ENCODE measurements at places on chromosomes 4 and X. TPM values are rescaled to one million over a fixed set of nuclear protein-coding genes. Genes with fewer than 3 reads are reported as not detected.

The MGARP gene
- total RNA-seq: 0.25 TPM

The NPY2R gene
- 0.54 TPM for total RNA-seq

DNA sequence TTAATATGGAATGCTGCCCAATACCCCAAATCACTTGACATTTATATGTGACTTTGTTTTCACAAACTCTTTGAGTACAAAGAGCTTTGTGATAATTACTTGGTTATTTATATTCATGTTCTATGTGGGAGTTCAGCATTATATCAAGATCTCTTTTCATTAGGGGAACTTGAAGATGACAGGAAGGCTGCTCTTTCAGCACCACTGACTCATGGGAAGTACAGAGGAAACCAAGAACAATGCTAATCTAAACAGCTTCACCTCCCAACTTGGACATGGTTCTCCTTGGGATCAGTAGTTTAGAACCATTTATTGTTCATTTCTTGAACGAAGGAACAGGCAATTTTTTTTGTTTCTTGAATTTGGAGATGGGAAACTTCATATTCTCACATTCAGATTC is 184.0 kb upstream of the AFF2 start:
- DNase-seq: no peak

DNA sequence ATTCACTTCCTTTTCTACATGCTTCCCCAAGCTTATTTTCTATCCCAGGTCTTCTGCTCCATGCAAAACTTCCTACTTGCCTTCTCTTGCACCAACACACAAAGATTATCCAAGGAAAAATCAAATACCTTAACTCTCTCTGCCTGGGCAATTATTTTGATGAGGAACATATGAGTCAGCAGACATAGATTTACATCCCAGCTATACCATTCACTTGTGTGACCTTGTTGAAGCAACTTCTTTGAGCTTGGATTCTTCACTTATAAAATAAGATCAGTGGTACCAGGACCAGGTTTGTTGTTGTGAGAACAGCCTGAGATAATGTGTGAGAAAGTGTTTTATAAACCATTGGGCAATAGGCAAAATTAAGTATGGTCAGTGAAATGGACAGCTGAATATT is 39.1 kb upstream of the TMEM192 start:
- no peak for DNase-seq

DNA sequence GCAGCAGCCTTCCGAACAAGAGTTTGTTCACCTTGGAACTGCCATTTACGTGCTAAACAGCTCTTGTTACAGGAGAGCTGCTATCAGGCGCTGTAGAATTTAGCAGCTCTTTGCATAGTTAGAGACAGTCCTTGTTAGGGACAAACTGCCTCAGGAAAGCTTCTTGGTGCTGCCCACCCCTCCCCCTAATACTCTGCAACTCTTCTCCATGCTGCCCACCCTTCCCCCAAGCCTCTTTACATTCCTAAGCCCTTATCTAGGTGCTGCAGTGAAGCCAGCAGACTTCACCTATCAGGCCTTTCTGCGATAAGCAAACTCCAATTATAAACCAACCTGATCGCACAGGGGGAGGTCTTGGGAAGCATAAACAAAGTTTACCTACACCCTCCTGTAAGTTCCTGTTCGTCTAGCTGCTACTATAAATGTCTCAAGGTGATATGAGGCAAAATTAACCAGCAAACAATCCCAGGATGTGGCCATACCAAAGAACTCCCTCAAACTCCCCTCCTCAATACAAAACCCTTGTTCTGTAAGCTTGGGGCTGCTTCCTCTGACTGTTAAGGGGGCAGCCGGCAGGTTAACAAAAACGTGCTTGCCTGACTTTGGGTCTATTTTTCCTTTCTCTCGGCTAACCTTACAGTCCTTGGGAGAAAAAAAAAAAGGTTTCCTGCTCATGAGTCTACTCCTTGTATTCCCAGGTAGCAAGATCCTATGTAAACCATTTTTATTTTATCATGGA is 74.0 kb upstream of the GC start:
- no peak for DNase-seq

- no peak for DNase-seq
Observed at GRCh38 chr4:96504386-96504785, 664.5 kb downstream of the PDHA2 start.

GRCh38 chr4:81625422-81626417 is 154.0 kb upstream of the RASGEF1B start:
- no peak for DNase-seq

DNA sequence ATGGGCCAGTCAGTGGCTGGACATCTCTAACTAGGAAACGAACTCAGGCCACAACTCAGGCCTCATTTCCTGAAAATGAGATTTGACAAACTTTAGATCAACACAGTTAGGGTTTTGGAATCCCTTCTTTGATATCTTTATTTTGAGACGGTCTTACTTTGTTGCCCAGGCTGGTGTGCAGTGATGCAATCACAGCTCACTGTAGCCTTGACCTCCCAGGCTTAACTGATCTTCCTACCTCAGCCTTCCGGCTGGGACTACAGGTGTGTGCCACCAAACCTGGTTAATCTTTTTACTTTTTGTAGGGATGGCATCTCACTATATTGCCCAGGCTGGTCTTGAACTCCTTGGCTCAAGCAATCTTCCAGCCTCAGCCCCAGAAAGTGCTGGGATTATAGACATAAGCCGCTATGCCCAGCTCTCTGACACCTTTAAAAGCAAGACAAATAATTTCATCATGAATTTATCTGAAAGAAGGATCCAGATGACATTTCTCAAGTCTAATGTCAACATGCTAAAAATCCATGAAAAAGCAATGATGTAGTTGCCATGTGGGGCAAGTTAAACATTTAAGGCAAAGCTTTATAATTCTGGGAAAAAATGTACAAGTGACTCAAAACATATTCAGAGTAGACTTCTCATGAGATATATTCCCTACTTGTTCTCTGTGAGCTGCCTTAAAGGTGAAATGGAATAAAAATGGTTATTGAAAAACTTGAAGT is 89.1 kb upstream of the CBR4 start:
- no peak for DNase-seq

- DNase-seq: no peak
Observed at GRCh38 chr4:170051402-170051801, 25.2 kb upstream of the MFAP3L start.

DNA sequence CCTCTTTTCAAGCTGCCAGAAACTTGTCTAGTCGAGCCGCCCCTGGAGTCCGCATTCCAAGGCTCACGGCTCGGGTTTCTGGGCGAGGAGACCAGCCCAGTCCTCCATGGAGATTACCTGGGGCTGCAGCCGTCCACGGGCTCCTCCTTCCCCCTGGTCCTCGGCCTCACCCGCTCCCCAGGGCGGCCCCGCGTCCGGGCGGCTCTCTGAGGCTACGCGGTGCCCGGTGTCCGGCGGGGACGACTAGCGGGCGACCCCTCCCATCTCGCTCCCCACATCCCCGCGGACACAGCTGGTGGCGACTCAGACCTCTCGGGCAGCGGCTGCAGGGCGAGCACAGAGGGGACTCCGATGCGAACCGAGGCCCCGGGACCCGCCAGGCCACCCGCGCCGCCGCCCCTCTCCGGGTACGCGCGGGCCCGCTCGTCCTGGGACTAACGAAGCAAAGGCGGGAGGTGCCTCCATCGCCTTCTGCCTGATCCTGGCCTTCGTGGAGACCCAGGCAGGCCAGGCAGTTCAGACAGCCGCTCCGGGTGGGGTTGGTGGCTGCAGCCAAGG is 159.4 kb downstream of the TRAM1L1 start:
- DNase-seq: peak; percentile 60

Measured in kidney (tissue), 22 donors.